ENCODE measurements at places on chromosomes 4 and X. TPM values are rescaled to one million over a fixed set of nuclear protein-coding genes. Genes with fewer than 3 reads are reported as not detected.

Gene OTUD6A
- not detected for total RNA-seq

- DNase-seq = peak; percentile 7
- H3K36me3 ChIP-seq = no peaks in the 10 kb centered on the region
- H3K27me3 ChIP-seq = no peaks in the 10 kb centered on the region
- H3K4me1 ChIP-seq = no peaks in the 10 kb centered on the region
Measured at GRCh38 chrX:105876658-105877057, 54.3 kb downstream of the NRK start.

- H3K27ac ChIP-seq = peak overlapping the region; percentile 80
- H3K36me3 ChIP-seq = no peaks in the 10 kb centered on the region
- peak overlapping the region; percentile 58 for H3K4me3 ChIP-seq
- no peaks in the 10 kb centered on the region for H3K27me3 ChIP-seq
Measured at GRCh38 chr4:101791182-101791558, 640 bp downstream of the BANK1 start.

- H3K27me3 ChIP-seq = no peaks in the 10 kb centered on the region
- no peak for DNase-seq
- no peaks in the 10 kb centered on the region for H3K4me1 ChIP-seq
- H3K27ac ChIP-seq = no peak overlapping the region
- no peaks in the 10 kb centered on the region for H3K36me3 ChIP-seq
- H3K4me3 ChIP-seq = no peak overlapping the region
Measured at GRCh38 chr4:8038719-8039251, 99.1 kb upstream of the AFAP1 start.

Gene RBM46
- not detected for total RNA-seq

GRCh38 chr4:159145318-159145991 lies 42.6 kb downstream of the RAPGEF2 start:
- H3K4me1 ChIP-seq = peaks cover 33% of the 10 kb centered on the region
- H3K27me3 ChIP-seq = no peaks in the 10 kb centered on the region
- no peaks in the 10 kb centered on the region for H3K36me3 ChIP-seq

- no peak for DNase-seq
- no peaks in the 10 kb centered on the region for H3K27me3 ChIP-seq
- H3K4me3 ChIP-seq = no peak overlapping the region
- no peak overlapping the region for H3K27ac ChIP-seq
- H3K4me1 ChIP-seq = no peaks in the 10 kb centered on the region
- no peaks in the 10 kb centered on the region for H3K36me3 ChIP-seq
Measured at GRCh38 chrX:112653017-112653416, 26.7 kb downstream of the LHFPL1 start.

Gene UGT8
- total RNA-seq = 14.8 TPM

GRCh38 chr4:179989975-179990374 lies 2253.2 kb upstream of the TENM3 start:
- no peak for DNase-seq
- no peaks in the 10 kb centered on the region for H3K4me1 ChIP-seq
- H3K27me3 ChIP-seq = no peaks in the 10 kb centered on the region
- no peaks in the 10 kb centered on the region for H3K36me3 ChIP-seq

- no peak overlapping the region for H3K4me3 ChIP-seq
- no peak overlapping the region for H3K27ac ChIP-seq
- no peaks in the 10 kb centered on the region for H3K36me3 ChIP-seq
- 0 out of 2 replicates have a peak, but pooled peaks cover 4% of the 10 kb centered on the region for H3K4me1 ChIP-seq
Measured at GRCh38 chr4:89266128-89266527, 41.5 kb downstream of the GPRIN3 start.

Gene SCML1
- total RNA-seq = 16.4 TPM

DNA sequence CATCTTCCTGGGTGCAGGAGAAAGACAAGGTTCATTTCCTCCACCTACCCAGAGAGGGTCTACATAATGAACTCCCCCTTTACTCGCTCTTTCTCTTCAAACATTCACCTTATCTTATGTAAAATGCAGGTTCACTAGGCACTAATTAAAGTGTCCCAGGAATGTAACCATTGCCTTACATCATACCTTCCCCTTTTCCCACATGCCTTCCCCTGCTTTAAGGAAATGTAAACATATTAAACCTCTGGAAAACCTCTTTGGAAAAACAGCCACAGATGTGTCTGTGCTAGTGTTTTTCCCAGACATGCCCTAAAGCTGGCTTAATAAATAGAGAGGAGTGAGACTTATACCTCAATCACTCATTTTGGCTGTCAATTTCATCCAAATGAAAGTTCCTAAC lies 15.8 kb downstream of the TBC1D9 start:
- no peaks in the 10 kb centered on the region for H3K36me3 ChIP-seq
- H3K4me3 ChIP-seq = no peak overlapping the region
- peak overlapping the region; percentile 3 for H3K27ac ChIP-seq
- no peaks in the 10 kb centered on the region for H3K27me3 ChIP-seq
- DNase-seq = no peak
- peaks cover 44% of the 10 kb centered on the region for H3K4me1 ChIP-seq

GRCh38 chr4:10171055-10171454 lies 54.5 kb upstream of the WDR1 start:
- peaks cover 52% of the 10 kb centered on the region for H3K4me1 ChIP-seq
- H3K36me3 ChIP-seq = no peaks in the 10 kb centered on the region
- H3K27ac ChIP-seq = no peak overlapping the region
- no peak overlapping the region for H3K4me3 ChIP-seq
- H3K27me3 ChIP-seq = no peaks in the 10 kb centered on the region
